AG04450 (cell line): ENCODE measurements at places on chromosomes 1 and 21. TPM values are rescaled to one million over a fixed set of nuclear protein-coding genes. Genes with fewer than 3 reads are reported as not detected.

Gene RUNX1
- polyA plus RNA-seq: 20.9 and 23.5 TPM in 2 replicates

Gene C8B
- not detected in 2 replicates for polyA plus RNA-seq

Gene VHLL
- not detected in 2 replicates for polyA plus RNA-seq

Gene FMO5
- polyA plus RNA-seq: 0.98 and 1.2 TPM in 2 replicates

Gene LCE2C
- polyA plus RNA-seq: not detected in 2 replicates

Gene TSACC
- polyA plus RNA-seq: 0.27 and 0.48 TPM in 2 replicates

Gene MRPS6
- 31.4 and 35.8 TPM in 2 replicates for polyA plus RNA-seq

Gene TRAF3IP3
- 0.06 and 0.10 TPM in 2 replicates for polyA plus RNA-seq

Gene KPRP
- polyA plus RNA-seq: not detected in 2 replicates

Gene RHOU
- polyA plus RNA-seq: 1.4 and 1.6 TPM in 2 replicates
